ENCODE measurements at places on chromosomes 4 and X.

GRCh38 chr4:82784681-82785610 lies 13.7 kb downstream of the SCD5 start:
- DNase-seq: no peak

DNA sequence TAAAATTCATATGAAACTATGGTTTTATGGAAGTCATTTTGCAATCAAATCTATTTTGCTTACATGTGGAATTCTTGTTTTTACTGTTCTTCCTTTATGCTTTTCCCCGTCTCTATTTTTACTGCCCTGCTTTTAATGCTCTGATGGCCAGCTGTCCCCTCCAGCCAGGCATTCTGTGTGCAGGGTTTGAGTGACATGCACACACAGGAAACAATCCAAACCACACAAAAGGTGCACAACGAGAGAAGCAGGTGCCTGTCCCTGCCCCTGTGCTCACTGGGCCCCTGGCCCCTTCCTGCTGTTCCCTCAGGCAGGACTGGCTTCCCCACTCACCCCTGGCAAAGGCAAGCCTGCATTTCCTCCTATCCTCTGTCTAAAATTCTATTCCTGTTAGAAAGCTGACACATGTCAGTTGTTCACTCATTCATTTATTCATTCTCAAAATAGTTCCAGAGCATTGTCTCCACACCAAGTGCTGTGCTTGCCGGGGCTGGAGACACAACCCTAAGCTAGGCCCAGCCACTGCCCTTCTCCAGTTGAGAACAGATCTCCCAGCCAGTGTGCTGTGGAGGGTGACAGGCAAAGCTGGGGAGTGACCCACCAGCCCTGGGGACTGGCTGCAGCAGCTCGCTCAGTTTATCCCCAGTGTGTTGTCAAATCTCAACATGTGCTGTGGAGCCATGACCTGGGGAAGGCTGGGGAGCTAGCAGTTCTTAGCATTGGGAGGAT lies 346.3 kb downstream of the FBXW7 start:
- no peak for DNase-seq

- DNase-seq: no peak
Measured at GRCh38 chr4:118353534-118354030, 779 bp upstream of the PRSS12 start.

DNA sequence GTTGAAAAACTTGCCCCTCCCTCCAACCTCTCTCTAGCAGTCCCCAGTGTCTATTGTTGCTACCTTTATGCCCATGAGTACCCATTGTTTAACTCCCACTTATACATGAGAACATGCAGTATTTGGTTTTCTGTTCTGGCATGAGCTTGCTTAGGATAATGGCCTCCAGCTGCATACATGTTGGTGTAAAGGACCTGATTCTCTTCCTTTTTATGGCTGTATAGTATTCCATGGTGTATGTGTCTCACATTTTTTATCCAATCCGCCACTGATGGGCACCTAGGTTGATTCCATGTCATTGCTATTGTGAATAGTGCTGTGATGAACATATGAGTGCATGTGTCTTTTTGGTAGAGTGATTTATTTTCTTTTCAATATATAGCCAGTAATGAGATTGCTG lies 50.0 kb upstream of the GPC4 start:
- DNase-seq: no peak

- peak; percentile 55 for DNase-seq
Measured at GRCh38 chr4:663438-664428, 10.3 kb downstream of the ATP5ME start.

GRCh38 chrX:72120837-72121236 lies 10.9 kb downstream of the RTL5 start:
- no peak for DNase-seq

DNA sequence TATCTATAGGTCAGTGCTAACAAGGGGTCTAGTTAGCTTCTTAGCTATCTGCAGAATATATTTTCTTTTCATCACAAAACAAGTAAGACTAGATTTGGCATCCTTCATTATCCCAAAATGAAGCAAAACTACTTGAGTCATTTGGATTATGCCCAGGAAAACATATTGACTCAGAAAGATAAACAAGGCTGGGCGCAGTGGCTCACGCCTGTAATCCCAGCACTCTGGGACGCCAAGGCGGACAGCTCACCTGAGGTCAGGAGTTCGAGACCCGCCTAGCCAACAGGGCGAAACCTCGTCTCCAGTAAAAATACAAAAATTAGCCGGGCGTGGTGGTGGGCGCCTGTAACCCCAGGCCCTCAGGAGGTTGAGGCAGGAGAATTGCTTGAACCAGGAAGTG lies 18.0 kb upstream of the MND1 start:
- no peak for DNase-seq

- DNase-seq: no peak
Measured at GRCh38 chr4:174496631-174497432, 25.5 kb downstream of the HPGD start.

GRCh38 chrX:26778320-26778888 lies 562.4 kb downstream of the MAGEB5 start:
- DNase-seq: no peak

GRCh38 chr4:164396439-164396838 lies 357.5 kb upstream of the SMIM31 start:
- DNase-seq: no peak

DNA sequence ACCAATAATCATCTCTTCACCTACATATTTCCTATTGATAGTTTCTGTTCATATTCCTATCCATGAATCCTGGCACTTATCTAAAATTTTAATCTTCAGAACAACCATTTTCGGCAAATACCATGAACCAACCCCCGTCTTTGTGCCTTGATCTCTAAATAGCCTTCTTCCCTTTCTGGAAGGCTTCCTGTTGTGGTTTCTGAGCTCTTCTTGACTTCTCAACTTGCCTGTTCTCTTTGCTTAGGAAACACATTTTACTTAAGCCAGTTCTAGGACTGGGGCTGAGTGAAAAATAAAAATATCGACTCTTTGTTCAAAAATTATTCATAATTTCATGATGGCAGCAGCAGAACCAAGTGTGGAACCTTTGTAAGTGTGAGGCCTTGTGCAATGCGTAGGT lies 882.4 kb downstream of the C4orf33 start:
- DNase-seq: no peak

- DNase-seq: no peak
Measured at GRCh38 chr4:77040854-77041725, 34.7 kb downstream of the CCNI start.

- DNase-seq: no peak
Measured at GRCh38 chrX:119236623-119237561, 807 bp downstream of the PGRMC1 start.

DNA sequence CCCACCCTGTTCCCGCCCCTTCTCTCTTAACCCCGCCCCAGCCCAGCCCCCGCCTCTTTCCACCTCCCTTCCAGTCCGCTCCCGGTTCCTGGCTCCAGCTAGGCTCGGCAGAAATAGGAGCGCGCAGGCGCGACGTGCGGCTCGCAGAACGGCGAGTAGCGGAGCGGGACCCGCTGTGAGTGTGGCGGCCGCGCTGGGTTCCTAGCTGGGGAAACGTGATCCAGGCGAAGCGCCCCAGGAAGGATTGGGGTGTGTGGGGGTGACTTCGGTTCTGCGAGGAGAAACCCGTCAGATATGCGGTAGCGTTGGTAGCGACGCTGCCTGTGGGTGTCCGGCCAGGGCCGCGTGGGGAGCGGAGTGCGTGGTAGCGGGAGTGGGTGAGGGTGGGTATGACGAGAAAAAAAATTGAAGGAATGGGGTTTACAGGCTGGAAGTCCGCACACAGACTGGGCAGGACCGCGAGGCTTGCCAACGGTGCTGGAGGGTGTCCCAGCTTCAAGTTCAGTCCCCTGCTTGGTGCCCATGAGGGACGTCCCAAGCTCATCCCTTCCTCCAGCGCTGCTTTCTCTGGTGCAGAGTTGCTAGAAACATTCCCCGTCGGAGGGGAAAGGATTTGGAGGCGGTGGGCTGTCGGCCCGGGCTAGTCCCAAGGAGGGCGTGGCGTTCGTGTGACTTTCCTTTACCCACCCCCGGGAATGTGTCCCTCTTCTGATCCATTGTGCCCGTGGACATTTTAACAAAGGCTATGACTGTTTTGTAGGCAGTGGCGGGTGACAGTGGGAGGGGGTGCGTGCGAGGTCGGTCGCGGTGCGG lies at the start of gene PRRG1:
TSS of gene PRRG1 (plus strand) at position 144 of the 813 bp plus-strand sequence. CDS start 56,886 bp downstream, outside the sequence.
- no peak for DNase-seq

DNA sequence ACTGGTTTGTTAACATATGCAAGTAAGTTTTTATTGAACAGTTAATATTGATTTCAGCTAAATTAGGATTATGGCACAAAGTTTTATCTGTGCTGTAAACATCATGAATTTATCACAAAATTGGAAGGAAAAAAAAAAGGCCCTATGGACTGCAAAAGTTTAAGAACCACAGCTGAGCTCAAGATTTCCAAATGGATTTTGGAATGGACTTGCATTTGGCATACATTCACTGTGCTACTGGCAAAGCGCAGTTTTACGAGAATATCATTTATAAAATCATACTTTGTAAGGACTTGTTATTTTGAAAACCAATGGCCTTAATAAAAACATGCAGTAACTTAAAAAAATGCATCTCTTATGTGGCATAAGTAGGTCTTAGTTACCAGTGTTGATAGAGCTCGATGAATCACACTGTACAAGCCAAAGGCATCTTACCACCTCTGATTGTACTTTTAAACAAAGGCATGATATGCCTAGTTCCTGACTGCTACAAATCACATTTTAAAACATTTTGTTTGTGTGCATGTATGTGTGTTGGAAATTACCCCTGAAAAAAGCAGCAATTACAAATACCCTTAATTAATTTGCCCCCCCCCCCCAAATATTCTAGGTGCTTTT lies 58.6 kb downstream of the TAB3 start:
- no peak for DNase-seq

DNA sequence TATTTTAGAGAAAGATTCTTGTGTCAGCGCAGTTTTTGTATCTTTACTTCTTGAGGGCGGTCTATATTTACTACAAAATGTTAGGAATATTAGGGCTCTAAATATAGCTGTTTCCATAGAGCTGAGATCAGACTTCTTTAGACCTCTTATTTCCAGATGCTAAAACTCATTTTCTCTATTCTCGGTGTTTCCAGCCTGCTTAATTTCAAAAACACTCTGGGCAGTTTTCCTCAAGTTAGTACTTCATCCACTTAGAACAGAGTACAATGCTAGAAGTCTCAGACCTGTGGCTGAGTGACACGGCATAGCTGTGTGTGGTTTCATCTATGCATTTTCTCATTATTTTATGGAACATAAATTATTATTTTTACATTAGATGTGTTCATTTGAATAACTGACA lies 346.6 kb downstream of the PABPC4L start:
- DNase-seq: no peak

DNA sequence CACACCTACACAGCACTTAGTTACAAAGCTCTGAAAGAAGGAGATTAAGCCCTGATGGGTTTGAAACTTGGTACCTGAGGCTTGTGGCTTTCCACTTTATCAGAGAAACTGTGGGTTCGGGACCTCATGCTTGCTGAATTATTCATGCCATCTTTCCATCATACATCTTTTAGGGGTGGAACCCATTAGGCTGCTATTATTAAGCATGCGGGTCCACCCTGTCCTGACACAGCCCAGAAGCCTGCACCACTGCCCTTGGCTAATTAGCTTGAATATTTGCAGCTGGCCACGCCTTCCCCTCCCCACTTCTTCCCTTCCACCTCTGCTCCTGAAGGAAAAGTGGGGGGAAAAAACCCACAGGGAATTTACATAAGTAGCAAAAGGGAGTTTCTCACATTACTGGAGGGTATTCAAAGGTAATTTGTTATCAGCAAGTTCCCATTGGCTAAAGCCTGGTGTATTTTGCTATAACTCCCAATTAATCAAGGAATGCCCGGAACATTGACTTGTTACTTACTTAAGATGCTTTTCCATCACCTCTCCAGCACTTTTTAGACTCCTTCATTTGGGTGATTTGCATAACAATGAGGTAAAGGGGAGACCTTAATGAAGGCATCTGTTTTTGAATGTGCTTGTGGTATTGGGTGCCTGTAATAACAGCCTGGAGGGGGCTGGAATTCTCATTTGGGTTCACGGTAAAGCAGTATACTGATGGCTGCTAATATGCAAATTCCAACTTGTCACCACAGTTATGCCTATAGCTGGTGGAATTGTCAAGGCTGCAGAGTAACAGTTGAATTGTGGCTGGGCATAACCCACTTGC lies 231.7 kb upstream of the GATB start:
- DNase-seq: no peak

GRCh38 chr4:155946486-155946885 lies 7.2 kb downstream of the CTSO start:
- DNase-seq: no peak
